Uterus (tissue), 4 donors: ENCODE measurements at places on chromosomes 2 and 18. TPM values are rescaled to one million over a fixed set of nuclear protein-coding genes. Genes with fewer than 3 reads are reported as not detected.

KRTCAP3 gene
- total RNA-seq = 1.9 TPM

DNA sequence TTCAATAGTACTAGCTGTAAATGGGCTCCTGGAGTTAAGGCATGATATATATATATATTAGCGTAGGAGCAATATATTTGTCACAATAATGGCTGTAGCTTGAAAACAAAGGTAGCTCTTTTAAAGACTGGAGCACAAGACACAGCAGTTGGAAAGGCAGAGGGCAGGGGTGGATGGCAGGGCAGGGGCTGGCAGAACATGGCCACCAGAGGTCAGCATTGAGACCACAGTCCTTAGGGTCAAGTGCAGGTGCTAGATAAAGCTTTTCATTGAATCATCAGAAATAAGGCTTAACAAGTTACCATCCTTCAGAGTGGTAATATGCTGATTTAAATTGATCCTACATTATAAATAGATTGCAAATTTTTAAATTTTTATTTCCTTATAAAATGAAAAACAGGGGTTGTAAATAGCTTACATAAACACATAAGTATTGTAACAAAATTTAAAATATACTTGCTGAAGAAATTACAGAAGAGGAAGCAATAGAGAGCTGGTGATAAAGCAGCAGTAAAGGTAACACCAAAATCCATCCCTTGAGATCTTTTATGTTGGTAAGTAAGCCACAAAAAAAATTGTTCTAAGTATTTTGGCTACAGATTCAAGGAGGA, 161.2 kb upstream of the PIEZO2 start:
- no peaks in the 10 kb centered on the region for H3K4me1 ChIP-seq
- H3K27ac ChIP-seq = no peak overlapping the region
- no peak for DNase-seq
- no peaks in the 10 kb centered on the region for H3K36me3 ChIP-seq
- H3K4me3 ChIP-seq = no peak overlapping the region

- H3K27ac ChIP-seq = no peak overlapping the region
- DNase-seq = no peak
- H3K4me1 ChIP-seq = no peaks in the 10 kb centered on the region
- H3K4me3 ChIP-seq = no peak overlapping the region
These were observed 60.0 kb upstream of the PSME4 start for GRCh38 chr2:54030806-54031205.

CACNB4 gene
- 1.2 TPM for total RNA-seq

GRCh38 chr2:176419591-176420071, 150.4 kb downstream of the MTX2 start:
- no peaks in the 10 kb centered on the region for H3K4me1 ChIP-seq
- no peaks in the 10 kb centered on the region for H3K36me3 ChIP-seq

DNA sequence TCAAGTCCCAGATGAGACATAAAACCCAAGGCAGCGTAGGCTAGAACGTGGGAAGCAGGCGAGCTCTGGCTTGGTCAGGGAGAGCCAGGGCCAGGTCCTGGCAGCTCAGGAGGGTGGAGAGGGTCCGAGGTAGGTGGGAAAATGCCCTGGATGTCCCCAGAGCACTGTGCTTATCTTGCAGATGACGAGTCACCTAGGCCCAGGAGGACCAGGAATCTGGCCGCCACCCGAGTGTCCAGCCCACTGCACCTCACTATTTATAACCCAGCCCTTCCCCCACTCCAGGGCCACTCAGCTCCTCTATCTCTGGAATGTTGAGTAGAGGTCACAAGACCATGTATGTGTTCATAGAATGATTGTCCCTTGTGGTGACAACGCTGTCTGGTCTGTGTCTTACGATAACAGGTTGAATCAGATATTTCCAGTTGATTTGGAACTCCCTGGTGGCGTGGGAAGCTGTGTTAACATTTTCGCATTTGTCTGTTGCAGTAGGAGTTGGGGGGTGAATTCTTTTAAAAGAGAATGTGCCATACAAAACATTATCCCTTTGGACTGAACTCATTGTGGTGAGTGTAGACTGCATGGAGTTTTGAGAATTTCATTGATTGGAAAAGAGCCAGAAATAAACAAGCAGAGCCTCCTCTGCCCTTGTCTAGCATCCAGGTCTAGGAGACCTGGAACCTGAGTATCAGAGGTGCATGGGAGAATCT, 47.5 kb downstream of the EMILIN2 start:
- H3K36me3 ChIP-seq = no peaks in the 10 kb centered on the region
- no peak overlapping the region for H3K4me3 ChIP-seq
- H3K4me1 ChIP-seq = no peaks in the 10 kb centered on the region
- no peaks in the 10 kb centered on the region for H3K27me3 ChIP-seq
- H3K27ac ChIP-seq = no peak overlapping the region
- no peak for DNase-seq

- H3K27ac ChIP-seq = no peak overlapping the region
- no peak for DNase-seq
- H3K36me3 ChIP-seq = no peaks in the 10 kb centered on the region
- H3K27me3 ChIP-seq = no peaks in the 10 kb centered on the region
- no peaks in the 10 kb centered on the region for H3K4me1 ChIP-seq
These were observed 141.8 kb downstream of the MYO1B start for GRCh38 chr2:191386938-191387536.

DNA sequence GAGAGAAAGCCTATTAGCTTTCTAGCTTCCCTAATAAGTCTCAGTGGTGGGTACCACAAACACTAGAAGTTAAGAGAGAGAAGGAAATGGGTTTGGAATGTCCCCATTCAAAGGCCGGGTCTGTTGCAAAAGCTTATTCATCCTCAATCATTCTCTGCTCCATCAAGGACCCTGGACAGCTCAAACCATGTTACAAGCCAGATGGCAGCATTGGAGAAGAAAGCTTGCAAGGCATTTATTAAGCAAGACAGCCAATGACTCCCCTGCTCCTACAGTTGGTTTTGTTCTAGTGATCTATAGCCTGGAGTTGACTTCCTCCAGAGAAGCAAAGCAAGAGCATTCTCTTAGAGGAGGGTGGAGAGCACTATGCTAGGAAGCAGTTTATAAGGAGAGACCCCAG, 86.9 kb upstream of the LMAN1 start:
- DNase-seq = no peak
- no peak overlapping the region for H3K4me3 ChIP-seq
- no peaks in the 10 kb centered on the region for H3K36me3 ChIP-seq
- no peaks in the 10 kb centered on the region for H3K4me1 ChIP-seq

MROH2A gene
- not detected for total RNA-seq

DNA sequence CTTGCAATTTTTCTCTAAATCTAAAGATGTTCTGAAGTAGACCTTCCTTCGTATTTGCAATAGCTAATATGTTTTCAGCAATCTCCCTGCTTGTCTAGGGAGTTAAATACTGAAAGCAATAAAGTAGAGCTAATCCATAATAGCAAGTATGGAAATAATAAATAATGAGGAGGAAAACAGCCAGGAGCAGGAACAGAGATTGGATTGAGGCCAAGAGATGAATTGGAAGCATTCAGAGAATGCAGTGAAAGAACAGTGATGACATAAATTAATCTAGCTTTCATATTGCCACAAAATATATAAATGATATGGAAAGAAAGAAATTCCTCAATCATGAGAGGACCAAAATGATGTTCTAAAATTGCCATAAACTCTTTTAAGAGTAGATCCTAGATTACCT, 679.7 kb downstream of the METTL4 start:
- H3K36me3 ChIP-seq = no peaks in the 10 kb centered on the region
- no peak overlapping the region for H3K27ac ChIP-seq
- H3K4me3 ChIP-seq = no peak overlapping the region
- no peaks in the 10 kb centered on the region for H3K27me3 ChIP-seq

DNA sequence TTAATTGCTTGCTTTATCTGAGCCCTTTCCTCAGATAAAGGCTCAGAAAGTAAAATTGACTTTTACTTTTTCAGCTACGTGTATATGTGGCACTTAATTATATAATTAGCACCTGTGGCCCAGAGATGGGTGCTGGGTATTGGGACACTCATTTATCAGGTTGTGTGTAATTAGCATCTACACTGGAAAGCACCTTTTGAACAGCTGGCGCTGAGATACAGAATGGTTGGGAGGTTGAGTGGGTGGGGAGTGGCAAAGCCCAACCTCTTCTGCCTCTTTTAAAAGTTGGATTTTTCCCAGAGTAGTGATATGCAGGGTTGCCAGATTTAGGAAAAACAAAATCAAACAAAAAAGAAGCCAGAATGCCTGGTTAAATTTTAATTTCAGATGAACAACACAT, 23.9 kb downstream of the SPTBN1 start:
- no peaks in the 10 kb centered on the region for H3K36me3 ChIP-seq
- H3K27me3 ChIP-seq = no peaks in the 10 kb centered on the region
- H3K4me3 ChIP-seq = no peak overlapping the region
- no peak for DNase-seq

ECEL1 gene
- total RNA-seq = 1.9 TPM

SIX3 gene
- total RNA-seq = not detected

MBD1 gene
- 82.2 TPM for total RNA-seq

- H3K4me1 ChIP-seq = no peaks in the 10 kb centered on the region
- no peaks in the 10 kb centered on the region for H3K27me3 ChIP-seq
- no peak overlapping the region for H3K27ac ChIP-seq
These were observed 18.8 kb downstream of the ZNF385B start for GRCh38 chr2:179842498-179843153.

ABCG8 gene
- not detected for total RNA-seq

DNA sequence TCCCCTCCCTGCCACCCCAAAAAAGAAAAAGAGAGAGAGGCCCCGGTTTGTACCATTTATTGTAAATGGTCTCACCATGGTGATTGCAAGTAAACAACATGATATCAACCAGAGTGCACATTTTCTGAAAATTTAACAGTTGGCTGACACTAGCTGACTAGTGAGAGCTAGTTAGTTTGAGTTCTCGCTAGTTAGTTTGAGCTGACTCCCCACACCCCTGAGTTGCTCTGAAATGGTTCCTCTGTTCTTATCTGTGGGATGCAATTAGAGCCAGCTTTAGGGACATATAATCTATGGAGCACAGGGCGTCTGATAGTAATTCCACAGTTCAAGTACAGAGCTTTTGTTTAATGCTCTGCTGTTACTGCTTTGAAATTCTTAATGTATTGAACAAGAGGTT, 13.1 kb downstream of the CASP10 start:
- H3K4me1 ChIP-seq = no peaks in the 10 kb centered on the region
- no peaks in the 10 kb centered on the region for H3K27me3 ChIP-seq
- no peaks in the 10 kb centered on the region for H3K36me3 ChIP-seq
- H3K4me3 ChIP-seq = no peak overlapping the region
- no peak for DNase-seq

DYNC1I2 gene
- 165 TPM for total RNA-seq

DNA sequence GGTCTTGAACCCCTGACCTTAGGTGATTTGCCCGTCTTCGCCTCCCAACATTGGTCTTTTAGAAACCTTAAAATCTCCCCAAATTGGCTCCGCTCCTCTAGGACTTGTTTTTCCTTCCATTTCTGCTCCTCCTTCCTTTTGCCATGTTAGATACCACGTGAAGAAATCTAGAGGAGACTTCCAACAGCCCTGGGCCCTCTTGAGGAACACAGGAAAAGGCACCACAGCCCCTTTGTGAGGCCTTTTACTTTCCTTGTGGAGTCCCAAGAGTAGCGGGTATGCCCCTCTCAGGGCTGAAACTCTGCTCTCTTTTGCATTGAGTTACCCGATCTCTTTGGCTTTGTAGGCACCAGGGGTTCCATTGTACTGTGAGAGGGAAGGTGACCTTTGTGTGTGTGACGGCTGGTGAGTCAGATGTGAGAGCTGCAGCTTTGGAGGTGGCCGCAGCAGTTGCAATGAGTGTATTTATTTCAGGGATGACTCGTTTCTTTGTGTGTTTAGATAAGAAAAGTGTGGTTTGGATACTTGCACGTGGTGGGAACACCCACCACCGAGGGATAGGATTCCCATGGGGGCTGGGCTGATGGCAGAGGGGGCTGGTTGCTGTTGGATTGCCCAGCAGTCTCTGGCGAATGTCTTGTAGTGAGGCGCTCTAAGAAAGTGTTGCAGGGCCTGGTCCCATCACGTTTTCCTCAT, 218.4 kb upstream of the HS6ST1 start:
- no peak overlapping the region for H3K4me3 ChIP-seq
- no peak overlapping the region for H3K27ac ChIP-seq
- DNase-seq = no peak

KLHL41 gene
- 3.5 TPM for total RNA-seq

- no peak overlapping the region for H3K4me3 ChIP-seq
- no peak overlapping the region for H3K27ac ChIP-seq
- no peak for DNase-seq
- H3K4me1 ChIP-seq = no peaks in the 10 kb centered on the region
- no peaks in the 10 kb centered on the region for H3K36me3 ChIP-seq
These were observed 68.0 kb downstream of the TBR1 start for GRCh38 chr2:161484061-161484460.

- H3K4me3 ChIP-seq = no peak overlapping the region
- H3K27me3 ChIP-seq = no peaks in the 10 kb centered on the region
- H3K4me1 ChIP-seq = no peaks in the 10 kb centered on the region
- no peaks in the 10 kb centered on the region for H3K36me3 ChIP-seq
- no peak overlapping the region for H3K27ac ChIP-seq
These were observed 40.8 kb downstream of the MTERF4 start for GRCh38 chr2:241061275-241061674.

DNA sequence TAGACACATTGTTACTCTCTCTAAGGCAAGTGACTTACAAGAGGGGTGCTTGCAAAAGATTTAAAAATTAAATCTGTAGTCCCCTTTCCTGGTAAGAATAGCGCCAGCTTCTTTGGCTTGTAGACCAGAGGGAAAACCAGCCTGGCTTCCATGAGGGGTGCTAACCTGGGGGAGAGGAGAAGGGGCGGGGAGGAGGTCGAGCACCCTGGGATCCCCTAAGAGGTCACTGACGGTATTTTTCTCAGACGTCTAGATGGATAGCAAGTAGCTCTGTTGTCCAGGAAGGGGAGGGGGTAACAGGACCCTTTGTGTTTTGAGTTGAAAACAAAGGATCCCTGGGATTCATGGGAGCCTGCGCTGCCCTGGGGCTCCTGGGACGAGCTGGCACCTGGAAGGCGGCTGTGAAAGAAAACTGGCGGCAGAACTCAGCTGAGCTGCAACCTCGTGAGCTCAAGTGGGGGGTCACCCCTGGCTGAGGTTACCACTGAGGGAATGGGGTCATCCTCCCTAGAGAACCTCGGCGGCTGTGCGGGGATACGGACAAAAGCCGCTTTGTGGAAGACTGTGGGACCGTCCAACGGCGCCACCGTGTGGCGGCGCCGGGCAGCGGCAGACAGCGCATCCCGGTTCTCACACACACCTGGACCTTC, 37.8 kb upstream of the MRPL19 start:
- H3K4me3 ChIP-seq = no peak overlapping the region
- no peaks in the 10 kb centered on the region for H3K4me1 ChIP-seq
- no peak overlapping the region for H3K27ac ChIP-seq

GRCh38 chr2:69375494-69376353, 11.3 kb downstream of the GFPT1 start:
- DNase-seq = no peak
- H3K4me3 ChIP-seq = no peak overlapping the region
- H3K36me3 ChIP-seq = no peaks in the 10 kb centered on the region
- H3K27me3 ChIP-seq = no peaks in the 10 kb centered on the region
- H3K27ac ChIP-seq = peak overlapping the region; percentile 2

DNA sequence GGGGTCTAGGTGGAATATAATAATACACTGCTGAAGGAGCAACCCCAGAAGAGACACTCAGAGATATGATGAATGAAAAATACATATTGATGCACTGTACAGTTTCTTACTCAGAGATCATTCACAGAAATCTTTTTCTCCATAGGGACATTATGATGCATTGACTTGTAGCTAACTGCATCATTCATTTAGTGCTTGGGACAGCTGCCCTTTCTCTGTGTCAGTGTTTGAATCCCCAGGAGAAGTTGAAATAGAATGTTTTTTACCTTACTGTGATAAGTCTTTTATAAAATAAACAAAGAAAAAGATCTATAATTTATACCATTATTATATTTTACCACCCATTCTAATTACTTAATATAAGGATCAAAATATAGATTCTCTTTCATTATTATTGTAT, 91.7 kb upstream of the DSEL start:
- H3K4me3 ChIP-seq = no peak overlapping the region
- no peaks in the 10 kb centered on the region for H3K27me3 ChIP-seq
- no peaks in the 10 kb centered on the region for H3K4me1 ChIP-seq
